BJ (cell line): ENCODE measurements at places on chromosomes 12 and 14. TPM values are rescaled to one million over a fixed set of nuclear protein-coding genes. Genes with fewer than 3 reads are reported as not detected.

KRT82 gene
- not detected in 2 replicates for polyA plus RNA-seq

TSPAN8 gene
- not detected in 2 replicates for polyA plus RNA-seq

TUBA1B gene
- 2,513 and 3,601 TPM in 2 replicates for polyA plus RNA-seq

CFAP54 gene
- 0.16 and 0.38 TPM in 2 replicates for polyA plus RNA-seq

GSC gene
- polyA plus RNA-seq = not detected in 2 replicates

NRIP2 gene
- not detected in 2 replicates for polyA plus RNA-seq

RFLNA gene
- polyA plus RNA-seq = 0.05 TPM in 1 of 2 replicates, not detected in the other

RPAP3 gene
- polyA plus RNA-seq = 6.1 and 15.6 TPM in 2 replicates

FBXO21 gene
- 28.9 and 29.8 TPM in 2 replicates for polyA plus RNA-seq

NINJ2 gene
- polyA plus RNA-seq = 0.32 and 0.55 TPM in 2 replicates

MANSC4 gene
- not detected in 2 replicates for polyA plus RNA-seq

DNA sequence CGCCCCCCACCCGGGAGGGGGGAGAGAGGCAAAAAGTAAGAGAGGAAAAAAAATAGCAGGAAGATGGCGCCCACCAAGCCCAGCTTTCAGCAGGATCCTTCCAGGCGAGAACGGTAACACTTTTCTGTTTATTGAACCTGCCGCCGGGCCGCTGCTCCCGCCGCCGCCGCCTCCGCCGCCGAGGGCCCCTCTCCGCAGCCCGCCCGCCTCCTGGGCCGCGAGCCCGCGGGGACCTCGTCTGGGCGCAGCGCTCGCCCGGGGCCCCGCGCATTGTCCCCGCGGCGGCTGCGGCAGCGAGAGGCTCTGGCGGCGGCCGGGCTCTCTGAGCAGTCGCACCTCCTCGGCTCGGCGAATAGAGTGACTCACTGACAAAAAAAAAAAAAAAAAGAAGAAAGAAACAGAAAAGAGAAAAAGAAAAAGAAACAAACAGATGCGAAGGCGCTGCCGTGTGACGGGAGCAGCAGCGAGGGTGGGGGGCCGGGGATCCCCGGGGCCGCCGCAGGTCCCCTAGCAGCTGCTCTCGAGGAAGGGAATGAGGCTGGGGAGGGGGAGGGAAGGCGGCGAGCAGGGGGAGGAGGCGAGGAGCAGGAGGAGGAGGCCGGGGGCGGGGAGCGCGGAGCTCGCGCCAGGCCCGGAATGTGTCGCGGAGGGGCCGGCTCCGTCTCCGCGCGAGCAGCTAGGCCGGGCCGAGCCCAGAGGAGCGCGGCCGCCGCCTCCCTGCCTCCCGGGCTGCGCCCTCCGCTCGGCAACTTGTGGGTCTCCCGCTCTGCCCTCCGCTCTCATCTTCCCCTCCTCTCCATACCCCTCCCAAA, 781 bp downstream of the NPAS3 start:
- DNase-seq = no peak

DNA sequence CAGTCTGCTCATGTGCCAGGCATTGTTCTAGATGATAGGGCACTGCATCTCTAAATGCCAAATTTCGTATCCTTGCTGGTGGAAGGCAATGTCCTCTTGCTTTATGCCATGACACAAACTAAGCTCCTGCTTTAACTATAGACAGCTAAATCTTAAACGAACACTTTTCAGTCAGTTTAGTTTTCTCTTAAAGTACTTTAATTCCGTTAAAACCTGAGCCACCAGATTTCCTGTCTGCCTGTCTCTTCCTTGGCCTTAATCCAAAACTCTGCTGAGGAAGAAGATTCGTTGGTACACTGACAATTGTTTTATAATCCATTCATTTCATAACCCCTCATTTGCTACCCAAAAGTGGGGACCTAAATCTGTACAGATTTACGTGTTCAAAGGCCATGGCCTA, 194.4 kb upstream of the BCL2L14 start:
- DNase-seq = no peak

DNA sequence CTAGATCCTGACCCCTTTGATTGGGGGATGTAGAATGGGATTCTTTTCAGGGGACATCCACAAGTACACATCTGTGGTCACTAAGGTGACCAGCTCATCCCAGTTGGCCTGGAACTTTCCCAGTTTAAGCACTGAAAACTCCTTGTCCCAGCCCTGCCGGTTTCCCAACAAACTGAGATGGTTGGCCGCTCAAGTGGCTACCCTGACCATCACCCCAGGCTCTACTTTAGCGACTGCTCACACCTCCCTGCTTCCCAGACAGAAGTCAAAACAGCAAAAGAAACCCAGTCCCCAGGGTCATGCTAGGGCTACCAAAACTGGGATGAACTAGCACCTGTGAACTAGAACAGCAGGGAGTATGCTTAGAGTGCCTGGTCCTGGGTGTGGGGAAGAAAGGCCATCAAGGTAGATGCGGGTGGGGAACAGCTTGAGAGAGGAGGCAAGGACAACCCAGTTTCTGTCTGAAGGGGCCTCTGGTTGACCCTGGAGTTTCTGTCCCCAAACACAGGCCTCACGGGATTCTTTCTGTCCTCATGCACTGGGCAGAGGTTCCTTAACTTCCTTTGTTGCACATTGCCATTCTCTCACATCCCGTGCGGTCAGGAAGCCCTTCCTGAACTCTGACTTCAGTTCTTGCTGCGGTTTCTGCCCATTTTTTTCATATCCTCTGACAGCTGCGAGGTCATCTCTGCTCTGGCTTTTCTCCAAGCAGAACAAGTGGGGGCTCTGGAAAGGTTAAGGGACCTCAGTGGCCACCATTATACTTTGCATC, 1.6 kb downstream of the LTB4R start:
- no peak for DNase-seq

GRCh38 chr12:46152456-46152855, 116.4 kb downstream of the SLC38A1 start:
- DNase-seq = no peak

GRCh38 chr14:56821177-56821576, 10.9 kb upstream of the OTX2 start:
- DNase-seq = no peak

- DNase-seq = no peak
Observed at GRCh38 chr12:25119020-25119419, 75.9 kb downstream of the DNAI7 start.

DNA sequence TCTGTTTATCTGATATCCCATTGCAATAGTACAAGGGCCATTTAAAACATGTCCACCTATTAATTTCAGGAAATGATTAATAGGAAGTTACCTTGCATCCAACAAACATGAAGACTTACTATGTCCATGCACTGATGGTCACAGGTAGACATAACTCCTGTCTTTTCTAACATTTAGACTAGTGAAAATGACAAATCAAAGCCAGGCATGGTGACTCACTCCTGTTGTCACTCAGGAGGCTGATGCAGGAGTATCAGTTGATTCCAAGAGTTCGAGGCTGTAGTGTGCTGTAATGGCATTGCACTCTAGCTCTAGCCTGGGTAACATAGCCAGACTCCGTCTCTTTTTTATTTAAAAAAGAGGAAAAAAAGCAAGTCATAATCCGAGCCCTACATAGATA, 14.8 kb downstream of the HSP90B1 start:
- DNase-seq = no peak

DNA sequence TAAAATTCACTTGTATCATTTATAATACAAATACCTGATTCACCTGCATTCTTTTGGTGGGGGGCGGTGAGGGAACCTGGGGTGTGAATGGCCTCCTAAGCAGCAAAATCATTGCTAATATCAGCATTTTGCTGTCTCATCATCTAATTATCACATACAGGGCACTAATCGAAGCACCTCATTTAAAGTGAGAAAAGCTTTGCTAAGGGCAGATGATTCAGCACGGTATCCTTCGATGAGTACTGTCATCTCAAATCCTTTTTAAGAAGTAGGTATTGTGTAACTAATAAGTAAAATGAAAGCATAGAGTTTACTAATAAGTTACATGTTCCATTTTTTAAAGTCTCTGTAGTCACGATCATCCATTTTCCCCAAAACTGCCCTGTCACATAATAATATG, 278.1 kb upstream of the SOX5 start:
- no peak for DNase-seq

DNA sequence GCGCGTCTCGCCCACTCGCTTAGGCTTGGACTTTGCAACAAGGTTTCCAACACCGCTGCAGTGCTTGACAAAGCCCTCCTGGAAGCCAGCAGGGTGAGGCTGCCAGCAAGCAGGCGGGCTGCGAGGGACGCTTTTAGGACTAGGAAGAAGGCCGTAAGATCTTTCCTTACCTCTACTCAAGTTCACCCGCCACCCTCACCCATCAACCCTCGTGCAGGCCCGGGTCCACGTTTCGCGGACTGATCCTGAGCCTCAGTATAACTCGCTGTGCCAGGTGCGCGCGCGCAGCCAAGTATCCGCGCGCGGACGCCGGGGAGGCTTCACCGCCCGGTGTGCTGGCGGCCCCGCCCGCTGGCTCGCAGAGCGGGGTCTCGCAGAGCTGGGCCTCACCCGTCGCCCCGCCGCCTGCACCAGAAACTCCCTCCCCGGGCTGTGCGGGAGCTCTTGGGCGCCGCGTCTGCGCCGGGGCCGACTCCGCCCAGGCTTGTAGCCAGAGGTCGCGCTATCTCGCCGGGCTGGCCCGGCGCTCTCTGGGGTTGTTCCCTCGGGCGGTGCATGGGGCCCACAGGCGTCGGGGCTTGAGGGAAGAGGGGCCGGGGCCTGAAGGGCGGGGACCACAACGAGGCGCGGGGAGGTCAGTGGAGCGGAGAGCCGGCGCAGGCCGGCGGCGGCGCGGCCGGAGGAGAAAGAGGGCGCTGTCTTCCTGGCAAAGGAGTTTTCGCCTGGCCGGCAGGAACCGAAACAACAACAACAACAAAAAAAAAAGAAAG, 7.6 kb upstream of the SIX1 start:
- no peak for DNase-seq

- DNase-seq = no peak
Observed at GRCh38 chr12:10554228-10554755, 48.6 kb downstream of the EIF2S3B start.

DNA sequence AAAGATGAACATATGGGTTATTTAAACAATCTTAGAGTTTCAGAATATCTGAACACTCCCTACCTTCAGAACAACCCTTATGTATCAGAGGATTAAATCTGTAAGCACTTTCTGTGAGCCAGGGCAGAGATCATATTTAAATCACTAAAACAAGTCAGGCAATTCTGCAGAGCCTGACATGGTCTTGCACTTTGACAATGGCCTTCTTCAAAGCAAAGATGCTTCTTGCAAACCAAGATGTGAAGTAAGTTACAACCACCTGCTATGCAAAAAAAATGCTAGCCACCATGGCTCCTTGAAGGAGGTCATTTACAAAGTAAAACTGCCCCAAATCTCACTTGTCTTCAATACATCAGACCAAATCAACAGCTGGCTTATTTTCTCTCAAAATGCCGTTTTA, 3.2 kb downstream of the PPP1CC start:
- no peak for DNase-seq

DNA sequence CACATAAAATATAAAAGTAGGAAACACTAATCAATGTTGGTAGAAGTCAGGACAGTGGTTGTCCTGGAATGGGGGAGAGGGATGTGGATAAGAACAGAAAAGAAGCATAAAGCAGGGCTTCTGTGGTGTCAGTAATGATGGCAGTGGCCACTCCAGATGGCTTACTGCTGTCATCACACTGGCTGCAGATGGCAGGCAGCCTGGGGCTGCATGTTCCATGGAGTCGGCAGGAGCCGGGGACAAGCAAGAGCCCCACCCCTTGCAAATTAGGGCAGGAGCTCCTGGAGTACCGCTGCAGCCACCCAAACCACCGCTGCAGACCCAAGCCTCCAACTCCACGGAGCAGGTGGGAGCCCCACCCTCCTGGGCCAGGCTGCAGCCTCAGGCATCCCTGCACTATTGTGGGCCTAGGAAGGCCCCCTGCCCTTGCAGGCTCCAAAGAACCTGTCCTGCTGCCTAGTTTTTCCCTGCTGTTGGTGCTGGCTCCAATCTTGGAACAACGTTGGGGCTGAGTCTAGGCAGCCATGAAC, 28.8 kb upstream of the SLC5A8 start:
- DNase-seq = no peak
